ENCODE measurements at places on chromosomes 11 and 22.

- no peak for DNase-seq
Measured at GRCh38 chr22:42724062-42724461, 3.4 kb upstream of the A4GALT start.

- no peak for DNase-seq
Measured at GRCh38 chr11:26106726-26107125, 225.2 kb upstream of the ANO3 start.

GRCh38 chr11:44684859-44685281 lies 41.9 kb upstream of the TSPAN18 start:
- no peak for DNase-seq

- DNase-seq = no peak
Measured at GRCh38 chr11:119778391-119779194, 49.6 kb upstream of the NECTIN1 start.

GRCh38 chr22:39114112-39114511 lies 17.1 kb downstream of the APOBEC3H start:
- DNase-seq = no peak

DNA sequence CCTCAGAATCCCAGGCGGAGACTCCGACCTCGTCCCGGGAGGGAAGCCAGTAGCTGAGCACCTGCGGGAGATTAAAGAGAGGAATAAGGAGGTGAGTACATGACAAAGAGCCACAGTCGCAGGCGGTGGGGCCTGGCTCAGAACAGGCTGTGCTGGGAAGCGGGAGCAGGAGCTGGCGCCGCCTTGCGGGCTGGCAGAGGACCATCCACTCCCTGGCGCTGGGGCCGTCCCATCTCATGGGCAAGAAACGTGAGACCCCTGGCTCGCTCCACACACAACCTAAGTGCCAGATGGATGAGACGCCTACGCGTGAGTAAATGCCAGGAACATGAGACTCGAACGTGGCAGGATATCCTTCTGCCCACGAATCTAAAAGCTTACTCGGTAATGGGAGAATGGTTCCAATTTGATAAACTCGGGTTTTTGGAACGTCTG lies 6.3 kb downstream of the CEND1 start:
- peak; percentile 81 for DNase-seq

DNA sequence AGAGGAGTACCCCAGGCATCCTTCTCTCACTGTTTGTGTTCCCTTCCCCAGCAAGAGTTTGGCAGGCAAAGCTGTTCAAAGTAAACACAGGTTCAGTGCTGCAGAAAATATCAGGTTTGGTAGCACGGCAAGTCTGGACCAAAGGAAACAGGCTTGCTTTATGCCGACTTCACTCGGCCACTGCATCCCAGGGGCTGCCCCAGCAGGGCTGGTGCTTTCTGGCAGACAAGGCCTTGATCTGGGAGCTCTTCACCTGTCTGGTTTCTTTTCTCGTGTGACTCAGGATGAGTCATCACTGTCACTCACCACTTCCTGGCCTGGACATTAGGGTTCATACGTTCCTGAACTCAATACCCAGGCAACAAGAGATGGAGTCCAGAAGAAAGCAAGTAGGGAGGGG lies 52.6 kb upstream of the NAV2 start:
- DNase-seq = peak; percentile 40

- no peak for DNase-seq
Measured at GRCh38 chr22:29887358-29887757, 4.4 kb downstream of the MTMR3 start.

DNA sequence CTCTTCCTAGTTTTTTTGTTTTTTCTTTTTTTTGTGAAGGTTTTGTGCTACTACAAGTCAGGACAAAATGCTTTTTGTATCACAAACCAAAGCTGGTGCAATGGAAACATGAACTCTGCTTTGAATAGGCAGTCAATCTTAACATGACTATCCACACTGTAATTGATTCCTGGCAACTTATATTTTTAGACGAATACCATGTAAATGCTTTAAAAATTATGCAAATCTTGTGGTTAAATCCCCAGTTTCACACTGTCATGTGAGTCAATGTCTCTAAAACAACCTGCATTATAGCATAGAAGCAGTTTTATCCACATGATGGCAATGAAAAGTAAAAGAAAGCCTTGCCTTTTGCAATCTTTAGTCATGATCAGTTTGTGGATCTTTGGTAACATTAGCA lies 8.9 kb downstream of the TRPC6 start:
- DNase-seq = peak; percentile 53

- no peak for DNase-seq
Measured at GRCh38 chr11:84922836-84923235, 704.3 kb downstream of the DLG2 start.

DNA sequence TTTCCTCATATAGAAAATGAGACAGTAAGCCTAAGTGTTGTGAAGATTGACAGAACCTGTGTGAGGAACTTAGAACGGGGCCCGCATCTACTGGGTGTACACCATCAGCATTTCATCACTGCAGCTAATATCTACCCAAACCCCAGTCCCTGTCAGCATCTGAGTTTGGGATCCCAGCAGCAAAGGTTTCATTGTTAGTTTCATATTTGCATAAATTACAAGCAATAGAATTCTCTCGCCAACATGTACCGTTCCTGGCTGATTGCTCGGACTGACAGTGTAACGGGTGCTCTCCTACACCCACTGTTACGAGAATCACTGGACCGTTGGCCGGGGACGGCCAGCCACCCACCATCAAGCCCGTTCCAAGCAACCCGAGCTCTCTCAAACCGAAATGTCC lies 10.4 kb upstream of the TMPRSS6 start:
- DNase-seq = no peak

DNA sequence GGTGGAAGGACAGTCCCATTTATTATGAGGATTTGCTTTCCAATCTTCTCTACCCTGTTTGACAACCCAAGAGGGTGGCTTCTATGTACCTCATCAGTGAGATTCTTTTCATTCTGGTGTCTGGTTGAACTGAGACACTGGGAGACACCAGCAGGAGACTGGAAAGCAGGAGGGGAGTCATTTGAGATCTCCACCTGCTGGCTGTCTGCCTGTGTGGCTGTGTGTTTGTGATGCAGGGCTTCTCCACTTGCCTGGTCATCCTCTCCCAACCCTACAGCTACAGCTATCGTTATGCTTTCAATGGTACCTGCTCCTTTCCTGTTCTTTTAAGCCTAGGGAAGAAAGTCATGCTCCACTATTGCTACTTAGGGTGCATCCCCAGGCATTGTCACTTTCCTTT lies 48.6 kb downstream of the MRGPRX1 start:
- DNase-seq = no peak
